ENCODE measurements at places on chromosomes 2 and 18.
A peak's percentile ranks its signal among the peaks of the same experiment; 100 is the strongest.

DNA sequence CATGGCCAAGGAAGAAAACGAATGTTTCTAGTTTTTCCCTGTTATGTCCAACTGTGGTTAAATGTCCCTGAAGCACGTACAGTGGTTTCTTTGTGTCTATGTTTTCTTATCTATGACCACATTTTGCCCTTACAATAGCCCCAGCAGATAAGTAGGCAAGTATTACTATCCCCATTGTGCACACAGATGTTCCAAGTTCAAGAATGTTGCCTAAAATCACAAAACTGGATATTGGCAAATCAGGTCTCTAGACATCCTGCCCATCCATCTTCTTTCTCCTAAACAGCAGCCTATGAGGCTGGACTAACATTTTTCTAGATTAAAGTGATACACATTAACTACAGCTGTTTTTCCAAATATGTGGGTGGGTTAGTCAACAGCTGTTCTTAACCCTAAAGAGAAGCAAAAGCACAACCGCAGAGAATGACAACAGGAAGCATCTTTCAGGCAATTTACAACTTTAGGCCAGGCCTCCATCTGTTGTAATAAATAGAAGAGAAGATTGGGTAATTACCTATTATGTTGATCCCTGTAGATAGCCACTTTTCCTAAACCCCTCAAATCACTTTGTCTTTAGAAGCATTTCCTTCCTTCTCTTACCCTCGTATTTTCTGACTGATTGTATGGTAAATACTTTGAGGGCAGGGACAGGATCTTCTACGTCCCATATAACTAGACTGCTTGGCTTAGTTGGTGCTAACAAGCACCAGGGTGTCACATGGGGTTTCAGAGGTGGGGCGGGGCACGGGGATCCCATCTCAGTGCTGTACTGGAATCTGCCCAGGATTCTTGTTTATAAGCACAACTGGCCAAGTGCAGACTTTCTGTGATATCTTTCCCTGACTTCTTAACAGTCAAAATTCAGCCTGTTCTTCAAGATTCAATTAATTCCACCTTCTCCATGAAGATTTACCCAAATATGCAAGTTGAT is 132.1 kb upstream of the SETBP1 start:
- DNase-seq = no peak

- DNase-seq = peak; percentile 34
Measured at GRCh38 chr2:7593360-7593759, 676.1 kb downstream of the RNF144A start.

- no peak for DNase-seq
Measured at GRCh38 chr18:23058746-23059415, 76.4 kb upstream of the CABLES1 start.

DNA sequence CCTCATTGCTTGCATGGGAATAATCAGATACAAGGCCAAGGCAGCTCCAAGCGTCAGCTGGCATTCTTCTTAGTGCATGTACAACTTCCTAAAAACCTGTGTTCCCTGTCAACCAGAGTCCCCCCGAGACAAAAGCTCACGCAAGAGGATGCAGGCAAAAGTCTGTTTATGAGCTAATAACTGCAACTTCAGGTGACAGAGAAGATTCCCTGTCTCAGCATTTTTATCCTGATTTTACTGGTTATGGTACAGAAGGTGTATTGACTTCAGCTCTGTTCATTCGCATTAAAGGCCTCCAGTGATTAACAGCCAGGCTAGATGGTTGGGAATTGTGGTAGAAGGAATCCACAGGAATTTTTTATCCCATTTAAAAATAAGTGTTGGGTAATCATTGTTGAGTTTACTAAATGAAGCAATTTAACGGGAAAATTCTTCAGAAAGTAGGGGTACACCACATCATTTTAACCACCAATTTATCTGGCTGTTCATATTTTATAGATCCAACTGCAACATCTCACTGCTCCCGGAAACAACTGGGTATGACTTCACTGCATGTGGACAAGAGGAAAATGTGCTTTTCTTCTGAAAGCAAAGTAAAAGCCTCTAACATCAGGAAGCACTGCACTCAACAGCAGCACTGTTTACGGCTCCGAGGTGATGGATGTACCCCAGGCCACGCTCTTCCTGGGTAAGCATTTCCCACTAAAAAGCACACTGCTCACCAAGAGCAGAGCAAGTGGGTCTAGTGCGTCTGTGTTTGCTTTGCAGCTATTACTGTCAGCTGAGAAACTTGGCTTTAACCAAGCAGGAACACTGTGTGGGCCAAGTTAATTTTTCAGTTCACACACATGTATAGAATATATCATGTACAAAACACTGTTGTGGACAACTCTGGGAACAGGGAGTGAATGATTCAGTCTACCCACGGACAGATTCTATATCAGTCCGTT is 31.9 kb downstream of the CCBE1 start:
- no peak for DNase-seq

All from NCI-H2081 (cell line).